ENCODE measurements at places on chromosomes 3 and 15.

DNA sequence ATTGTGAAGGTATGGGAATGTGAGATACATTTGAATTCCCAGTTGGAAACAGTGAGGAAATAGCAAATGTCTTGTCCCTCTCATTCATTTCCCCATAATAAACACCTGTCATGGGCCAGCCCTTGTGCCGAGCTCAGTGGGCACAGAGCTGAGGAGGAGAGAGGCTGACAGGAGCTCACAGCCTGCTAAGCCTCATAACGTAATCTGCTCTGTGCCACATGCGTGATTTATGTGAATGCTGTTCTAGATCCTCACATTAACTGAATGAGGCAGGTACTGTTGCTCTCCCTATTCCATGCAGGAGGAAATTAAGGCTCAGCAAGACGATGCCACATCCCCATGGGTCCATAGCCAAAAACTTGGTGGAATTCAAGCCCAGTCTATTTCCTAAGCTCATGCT lies 35.2 kb upstream of the RHO start:
- DNase-seq: no peak

DNA sequence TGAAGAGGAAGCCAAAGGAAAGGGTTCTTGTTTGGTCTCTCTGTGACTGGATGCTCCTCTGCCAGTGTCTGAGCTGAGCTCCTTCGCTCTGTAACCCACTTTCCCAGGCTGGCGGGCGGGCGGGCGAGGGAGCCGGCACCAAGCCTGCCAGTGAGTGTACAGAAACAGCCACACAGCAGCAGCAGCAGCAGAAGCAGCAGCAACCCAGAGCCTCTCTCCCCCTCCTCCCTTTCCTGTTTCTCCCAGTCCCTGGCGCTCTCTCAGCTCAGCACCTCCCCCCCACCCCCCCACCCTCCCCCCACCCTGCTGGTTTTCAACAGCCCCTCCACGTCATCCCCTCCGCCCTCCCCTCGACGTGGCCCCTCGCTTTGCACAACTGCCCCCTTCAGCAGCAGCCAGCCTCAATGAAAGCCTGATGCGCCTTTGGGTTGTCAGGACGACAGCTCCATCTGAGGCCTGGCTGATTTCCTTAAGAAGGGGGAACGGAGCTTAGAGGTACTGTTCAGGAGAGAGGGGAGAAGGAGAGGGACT lies at the start of gene LSAMP:
LSAMP (minus strand) TSS at position 177 of the 531 bp plus-strand sequence.
- DNase-seq: no peak

- DNase-seq: no peak
Measured at GRCh38 chr3:10550705-10551104, 45.3 kb upstream of the ATP2B2 start.

GRCh38 chr3:47251689-47252088 lies 30.9 kb downstream of the KIF9 start:
- DNase-seq: no peak
